ENCODE measurements at places on chromosomes 3 and 15. TPM values are rescaled to one million over a fixed set of nuclear protein-coding genes. Genes with fewer than 3 reads are reported as not detected.

DNA sequence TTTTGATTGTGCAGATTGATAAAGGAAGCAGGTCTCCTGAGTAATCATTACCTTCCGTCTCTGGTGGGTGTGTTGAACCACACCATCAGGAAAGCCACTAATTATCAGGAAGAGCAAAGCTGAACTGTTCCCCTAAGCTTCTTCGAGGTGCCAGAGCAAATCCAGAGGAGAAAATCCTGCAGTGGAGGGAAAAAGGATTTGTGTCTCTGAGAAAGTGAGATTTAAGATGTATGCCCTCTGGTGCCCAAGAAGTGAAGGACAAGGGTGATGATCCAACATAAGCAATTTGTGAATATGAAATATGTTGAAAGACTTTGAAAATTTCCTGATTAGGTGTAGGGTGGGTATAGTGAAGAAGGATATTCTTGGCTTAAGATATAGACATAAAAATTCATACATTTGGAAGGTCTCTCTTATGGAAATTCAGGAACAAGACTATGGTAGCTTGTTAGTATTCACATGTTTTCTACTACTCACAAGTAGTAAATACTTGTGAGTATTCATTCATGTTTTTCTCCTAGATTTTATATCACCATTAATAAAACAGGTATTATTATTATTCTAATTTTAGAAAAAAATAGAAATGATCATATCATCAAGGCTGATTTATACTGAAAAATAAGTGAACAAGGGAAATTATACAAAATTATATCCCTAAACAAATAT lies 34.8 kb downstream of the COMMD2 start:
- DNase-seq = peak; percentile 82

DNA sequence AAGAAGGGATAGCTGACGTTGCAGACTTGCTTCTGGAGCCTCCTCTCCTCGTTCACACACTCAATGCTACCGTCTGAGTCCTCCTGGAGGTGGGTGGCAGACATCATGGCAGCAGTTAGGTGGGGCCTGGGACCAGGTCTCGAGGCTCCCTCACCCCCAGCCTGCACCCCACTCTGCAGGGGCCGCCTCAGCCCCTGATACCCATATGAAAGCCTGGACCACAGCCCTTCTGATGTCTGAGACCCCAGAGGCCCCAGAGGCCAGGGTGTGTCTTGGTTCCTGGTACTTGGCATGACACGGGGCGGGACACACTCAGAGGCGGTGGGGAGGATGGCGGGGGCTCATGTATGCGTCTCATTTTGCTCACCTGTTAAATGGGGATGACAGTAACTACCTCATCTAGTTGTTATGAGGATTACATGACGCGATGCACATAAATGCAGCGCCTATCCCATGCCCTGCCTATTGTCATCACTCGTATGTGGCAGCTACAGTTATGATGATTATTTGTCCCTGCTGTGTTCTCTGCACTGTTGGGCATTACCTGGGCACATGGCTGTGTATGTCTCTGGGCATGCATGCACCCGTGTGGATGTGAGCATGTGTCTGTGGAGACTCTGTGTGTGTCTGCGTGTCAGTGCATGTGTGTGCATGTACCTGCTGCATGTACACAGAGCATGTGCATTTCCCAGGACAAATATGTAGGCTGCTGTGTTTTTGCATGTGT lies 39.9 kb downstream of the FEM1B start:
- no peak for DNase-seq

Gene STRC
- 1.7 TPM for total RNA-seq

DNA sequence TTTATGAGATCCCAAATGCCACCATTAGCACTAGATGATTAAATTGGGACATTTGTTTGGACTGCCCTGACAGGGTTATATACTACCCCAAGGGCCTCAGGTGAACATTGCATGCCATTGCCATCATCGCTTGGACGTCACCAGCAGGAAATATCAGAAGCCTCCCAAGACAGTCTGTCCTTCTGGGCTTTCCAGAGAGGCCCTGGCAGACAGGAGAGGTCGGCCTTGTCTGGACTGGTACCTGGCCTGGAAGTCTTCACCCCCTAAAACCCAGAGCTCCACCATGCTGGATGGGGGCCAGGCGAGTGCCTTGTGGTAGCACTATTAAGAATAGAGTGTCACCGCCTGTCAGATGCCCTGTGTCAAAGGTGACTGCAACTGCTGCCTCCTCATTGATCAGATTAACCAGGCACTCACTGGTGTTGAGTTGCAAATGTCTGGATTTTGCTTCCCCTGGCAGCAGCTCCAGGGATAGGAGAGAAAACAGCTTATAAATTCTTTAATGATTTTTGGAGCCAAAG lies 324.1 kb upstream of the RASGRP1 start:
- no peak for DNase-seq

Gene NR1I2
- total RNA-seq = 0.96 TPM

Data from umbilical cord (tissue), 2 donors.